ENCODE measurements at places on chromosomes 5 and 9.

GRCh38 chr5:149796030-149796429 is 65.9 kb downstream of the PPARGC1B start:
- no peak for DNase-seq

DNA sequence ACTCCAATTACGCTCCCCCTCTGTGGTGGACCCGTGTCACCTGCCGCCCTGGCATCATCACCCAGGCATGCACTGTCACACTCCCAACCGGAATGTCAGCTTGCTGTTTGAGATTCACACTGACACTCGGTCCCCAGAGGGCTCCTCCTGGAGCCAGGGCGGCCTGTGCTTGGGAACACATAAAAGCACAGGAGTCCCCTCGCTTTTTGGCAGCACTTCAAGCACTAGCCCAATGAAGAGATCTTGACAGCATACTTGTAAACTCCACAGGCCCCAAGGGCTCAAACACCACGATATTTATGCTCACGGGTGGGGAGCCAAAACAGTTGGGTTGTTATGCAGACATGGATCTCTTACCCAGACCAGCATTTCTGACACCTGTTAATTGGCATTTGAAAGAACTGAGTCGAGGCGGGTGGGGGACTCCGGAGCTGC is 90.8 kb upstream of the EGFLAM start:
- no peak for DNase-seq

DNA sequence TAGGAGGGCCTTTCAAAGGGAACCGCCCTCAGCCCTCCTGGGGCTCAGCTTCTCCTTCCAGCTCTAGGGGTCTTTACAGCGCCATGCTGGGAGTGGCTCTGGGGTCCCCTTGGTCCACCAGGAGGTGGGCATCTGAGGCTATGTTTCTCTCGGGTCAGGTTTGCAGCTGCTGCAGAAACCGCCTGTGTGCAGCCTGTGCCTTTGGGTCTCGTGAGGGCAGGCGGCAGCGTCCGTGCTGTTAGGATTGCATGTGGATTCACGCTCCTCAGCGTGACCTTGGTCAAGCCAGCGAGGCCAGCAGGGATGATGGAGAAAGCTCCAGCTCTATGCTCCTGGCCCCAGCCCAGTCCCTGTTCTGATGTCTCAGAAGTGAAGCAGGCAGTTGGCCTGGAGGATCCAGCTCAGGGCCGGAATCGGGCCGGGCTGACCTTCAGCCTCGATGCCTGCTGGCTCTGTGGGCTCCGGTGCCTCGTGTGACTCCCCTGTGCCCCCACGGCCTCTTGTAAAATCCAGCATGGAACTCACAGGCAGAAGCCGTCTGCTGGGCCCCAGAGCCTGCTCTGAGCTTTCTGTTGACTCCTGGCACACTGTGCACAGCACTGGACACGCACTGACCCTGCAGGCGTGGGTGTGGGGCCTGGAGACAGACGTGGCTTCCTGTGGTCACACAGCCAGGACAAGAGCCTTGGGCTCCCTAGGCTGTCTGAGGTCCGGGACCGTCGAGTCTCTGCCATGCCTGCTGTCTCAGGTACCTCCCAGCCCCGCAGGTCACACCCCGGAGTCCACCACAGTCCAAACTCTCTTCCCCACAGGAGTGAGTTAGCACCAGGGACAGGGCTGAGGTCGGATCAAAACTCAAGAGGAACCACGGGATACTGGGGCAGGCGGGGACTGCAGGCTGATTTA is 54.3 kb downstream of the TRIP13 start:
- DNase-seq = no peak

GRCh38 chr5:138245717-138246116 is 28.7 kb downstream of the GFRA3 start:
- no peak for DNase-seq

DNA sequence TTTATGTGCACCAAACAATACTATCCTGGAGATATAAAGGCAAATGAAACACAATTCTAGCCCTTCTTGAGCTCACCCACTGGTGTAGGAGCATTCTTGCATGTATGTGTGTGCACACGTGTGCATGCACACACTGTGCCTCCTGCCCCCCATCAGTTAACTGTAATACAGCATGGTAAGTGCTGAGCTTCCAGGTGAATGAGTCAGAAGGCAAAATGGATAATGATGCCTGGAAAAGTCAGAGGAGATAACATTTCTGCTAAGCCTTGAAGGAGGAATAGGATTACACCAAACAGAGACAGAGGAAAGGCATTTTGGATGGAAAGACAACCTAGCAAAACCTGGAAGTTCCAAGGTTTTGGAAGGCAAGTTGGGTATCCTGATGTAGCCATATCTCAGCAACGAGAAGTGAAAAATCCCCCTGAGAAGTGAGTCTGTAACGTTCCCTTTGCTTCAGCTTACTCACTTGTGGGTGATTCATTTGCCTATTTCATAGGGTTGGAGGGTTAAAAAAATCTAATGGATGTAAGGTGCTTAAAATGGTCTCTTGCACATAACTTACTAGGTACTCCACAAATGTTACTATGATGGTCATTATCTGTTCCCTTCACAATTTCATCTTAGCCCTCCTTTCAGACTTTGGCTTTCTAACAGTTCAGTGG is 101.4 kb upstream of the STC2 start:
- DNase-seq = no peak

GRCh38 chr9:19074836-19075235 is 25.6 kb downstream of the RRAGA start:
- DNase-seq = no peak

All from stimulated activated CD4-positive, alpha-beta T cell treated with anti-CD3 and anti-CD28 coated beads, Interleukin-2, amount 100 ng/mL, for 24 hours (primary cell).